ENCODE measurements at places on chromosomes 1 and 21.

DNA sequence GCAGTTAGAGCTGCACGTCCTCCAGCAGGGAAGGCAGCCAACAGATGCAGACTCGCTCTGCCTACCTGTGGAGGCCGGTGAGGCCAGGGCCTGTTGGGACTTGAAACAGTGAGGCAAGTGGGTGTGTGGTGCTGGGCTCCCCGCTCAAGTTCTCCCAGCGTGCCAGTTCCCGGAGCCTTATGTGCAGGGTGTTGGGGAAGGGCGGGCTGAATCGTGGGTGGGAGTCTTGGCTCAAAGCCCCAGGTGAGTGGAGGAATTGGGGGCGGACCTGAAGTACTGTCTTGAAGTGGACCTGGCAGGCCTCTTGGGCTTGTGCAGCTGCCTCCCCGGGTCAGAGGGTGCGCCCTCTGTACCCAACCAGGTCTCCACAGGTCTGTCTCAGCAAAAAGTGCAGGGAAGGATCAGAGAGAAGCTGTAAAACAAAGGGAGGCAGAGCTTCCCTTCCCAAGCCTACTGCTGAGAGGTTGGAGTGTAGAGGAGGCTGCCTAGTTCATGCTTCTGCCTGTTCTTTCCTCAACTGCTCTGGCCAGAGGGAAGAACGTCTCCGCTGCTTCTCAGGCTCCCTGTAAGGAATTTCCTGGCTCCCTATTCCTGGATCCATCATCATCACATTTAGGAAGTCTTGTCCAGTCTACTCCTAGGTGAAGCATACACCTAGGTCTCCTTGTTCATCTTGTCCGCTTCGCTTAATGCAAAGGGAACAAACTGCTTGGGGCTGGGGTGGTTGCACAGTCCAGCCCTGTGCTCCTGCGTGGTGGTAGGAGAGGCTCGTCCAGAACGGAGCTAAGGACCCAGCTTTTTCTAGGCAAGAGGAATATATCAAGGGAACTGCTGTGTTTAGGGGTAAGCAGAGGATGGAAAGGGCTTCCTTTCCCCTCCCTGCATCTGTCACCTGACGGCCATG lies 14.9 kb downstream of the UTP11 start:
- DNase-seq, result no peak

DNA sequence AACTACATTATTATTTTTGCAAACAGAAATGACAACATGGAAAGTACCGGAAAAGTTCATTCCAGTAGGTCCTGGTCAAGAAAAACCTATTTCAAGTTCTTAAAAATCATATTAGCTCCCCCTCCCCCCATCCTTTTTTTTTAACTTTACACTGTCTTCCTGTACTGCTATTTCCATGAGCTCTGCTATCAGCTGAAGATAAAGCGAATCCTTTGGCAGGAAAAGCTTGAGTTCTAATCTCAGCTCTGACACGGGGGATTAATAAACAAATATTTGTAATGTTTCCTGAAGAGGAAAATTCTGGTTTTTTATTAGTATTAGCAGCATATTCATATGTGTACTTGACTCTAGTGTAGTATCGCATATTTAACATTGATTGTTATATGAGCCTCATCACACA lies 190.7 kb upstream of the ESRRG start:
- no peak for DNase-seq

GRCh38 chr1:205961991-205962820 lies 18.9 kb upstream of the SLC26A9 start:
- no peak for DNase-seq

- DNase-seq, result no peak
Observed at GRCh38 chr21:43921571-43921978, 56.6 kb downstream of the AGPAT3 start.

DNA sequence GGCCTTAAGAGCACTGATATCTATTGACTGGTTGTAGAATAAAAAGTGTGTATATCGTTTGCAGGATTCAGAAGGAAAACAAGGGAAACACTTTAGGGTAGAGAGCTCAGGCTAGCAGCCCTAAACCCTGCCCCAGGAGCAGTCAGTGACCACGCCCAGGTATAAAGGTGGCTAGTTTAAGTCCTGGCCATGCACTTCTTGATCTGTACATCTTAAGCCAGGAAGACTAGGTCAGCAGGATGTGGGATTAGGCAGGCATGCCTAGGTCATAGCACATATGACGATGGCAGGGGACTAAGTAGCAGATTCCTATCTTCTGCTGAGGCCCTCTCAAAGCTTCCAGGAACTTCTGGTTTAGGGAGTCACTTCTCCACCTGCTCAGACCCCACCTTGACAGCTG lies 158.0 kb upstream of the CD34 start:
- DNase-seq, result no peak

DNA sequence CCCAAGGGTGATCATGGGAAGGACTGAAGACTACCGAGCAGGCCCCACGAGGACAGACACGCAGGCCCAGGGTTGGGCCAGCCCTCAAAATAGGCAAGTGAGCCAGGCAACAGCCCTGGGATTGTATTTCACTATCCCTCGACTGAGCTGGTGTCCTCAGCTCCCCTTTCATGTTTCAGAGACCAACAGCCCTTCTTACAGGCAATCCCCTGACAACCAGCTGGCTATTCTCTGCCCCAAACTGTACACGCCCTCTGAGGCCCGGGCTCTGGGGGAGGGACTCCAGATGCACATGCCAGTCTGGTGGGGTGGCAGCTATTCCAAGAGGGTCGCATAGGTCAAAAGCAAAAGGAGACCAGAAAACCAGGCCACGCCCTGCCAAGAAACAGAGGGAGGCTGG lies 243.0 kb downstream of the TOMM20 start:
- DNase-seq, result no peak

DNA sequence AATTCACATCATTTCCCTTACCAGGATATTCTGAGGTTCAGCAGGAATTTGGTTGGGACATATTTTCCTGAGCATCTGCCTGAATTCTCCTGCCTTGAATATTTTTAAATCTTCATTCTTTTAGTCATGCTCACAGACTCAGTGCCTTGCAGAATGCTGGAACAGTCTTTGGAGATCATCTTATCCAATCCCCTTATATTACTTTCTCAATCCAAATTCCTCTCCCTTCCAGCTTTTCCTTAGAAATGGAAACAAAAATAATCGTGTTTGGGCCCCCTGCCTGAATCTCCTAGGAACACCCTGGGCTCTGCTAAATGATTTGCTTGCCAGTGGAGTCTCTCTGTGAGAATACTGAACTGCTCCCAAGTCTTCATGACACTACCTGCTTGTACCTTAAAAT lies 38.4 kb downstream of the LHX8 start:
- DNase-seq, result no peak

DNA sequence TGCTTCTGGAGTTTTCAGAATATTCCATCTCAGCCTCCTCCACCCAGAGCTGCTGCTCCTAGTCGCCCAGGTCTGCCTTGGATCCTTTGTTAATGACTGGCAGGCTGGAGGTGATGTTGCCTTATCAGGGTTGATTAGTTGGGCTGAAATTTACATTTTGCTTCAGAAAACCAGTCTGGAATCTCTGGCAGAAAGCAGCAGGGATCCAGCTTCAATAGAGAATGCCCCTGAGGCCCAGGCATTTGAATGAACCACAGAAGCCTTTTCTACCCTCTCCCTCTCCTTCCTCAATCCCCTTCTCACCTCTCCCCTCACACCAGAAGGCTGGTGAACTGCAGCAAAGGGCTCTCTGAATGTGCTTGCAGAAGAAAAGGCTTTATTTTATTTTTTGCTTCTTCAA lies 83.2 kb downstream of the PLXNA2 start:
- DNase-seq, result no peak

DNA sequence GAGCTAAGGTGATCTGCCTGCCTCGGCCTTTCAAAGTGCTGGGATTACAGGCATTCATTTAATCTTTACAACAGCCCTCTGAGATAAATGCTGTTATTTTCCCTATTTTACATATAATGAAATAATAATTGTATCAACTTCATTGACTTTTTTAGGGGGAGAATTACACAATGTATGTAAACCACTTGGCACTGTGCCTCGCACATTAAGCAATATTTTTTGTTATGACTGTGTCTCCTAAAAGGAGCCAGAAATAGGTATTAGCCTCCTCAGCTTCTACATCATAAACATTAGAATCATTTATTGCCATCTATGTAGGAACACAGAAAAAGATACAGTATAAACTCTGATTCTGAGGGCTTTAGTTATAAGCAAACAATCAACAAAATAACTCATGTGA lies 1.1 kb upstream of the DNAJC28 start:
- DNase-seq, result no peak

DNA sequence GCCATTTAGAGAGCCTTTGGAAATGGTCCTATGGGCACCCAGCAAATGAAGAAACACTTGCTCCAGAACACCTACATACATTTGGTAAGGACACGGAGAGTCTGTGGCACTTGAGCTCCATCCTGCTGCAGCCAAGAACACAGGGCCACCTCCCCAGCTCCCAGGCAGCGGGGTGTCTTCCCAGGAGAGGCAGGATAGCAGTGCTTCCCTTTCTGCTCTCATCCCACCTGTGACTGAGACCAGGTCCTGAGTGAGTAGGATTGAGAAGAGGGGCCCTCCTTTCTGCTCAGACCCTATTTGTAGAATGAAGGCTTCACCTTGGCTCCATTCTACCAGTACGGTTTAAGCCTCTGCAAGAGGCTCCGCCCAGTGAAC lies 4.1 kb downstream of the C1orf174 start:
- no peak for DNase-seq

GRCh38 chr1:208528578-208529240 lies 284.5 kb upstream of the PLXNA2 start:
- no peak for DNase-seq

GRCh38 chr1:14298806-14299205 lies 299.7 kb upstream of the KAZN start:
- no peak for DNase-seq

- DNase-seq, result no peak
Observed at GRCh38 chr1:29342351-29342750, 106.0 kb downstream of the PTPRU start.

DNA sequence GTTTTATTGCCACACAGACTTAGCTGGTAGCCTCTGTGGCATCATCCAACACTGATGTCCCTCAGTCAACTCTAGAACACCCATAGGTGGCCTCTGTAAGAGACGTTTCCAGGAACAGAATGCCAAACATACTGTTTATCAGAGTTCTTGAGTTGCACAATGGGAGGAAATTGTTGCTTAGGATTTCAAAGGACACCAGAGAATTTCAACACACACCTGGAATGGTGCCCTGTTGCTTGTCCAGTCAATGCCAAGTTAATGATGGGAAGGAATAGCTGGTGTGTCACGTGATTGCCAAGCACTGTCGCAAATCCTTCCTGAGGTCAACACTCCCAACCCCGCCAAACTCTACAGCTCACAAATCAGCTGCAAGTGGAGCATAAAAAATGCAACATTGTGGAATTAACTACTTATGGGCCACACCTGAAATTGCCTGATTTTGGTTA lies 28.6 kb upstream of the DUSP23 start:
- no peak for DNase-seq

DNA sequence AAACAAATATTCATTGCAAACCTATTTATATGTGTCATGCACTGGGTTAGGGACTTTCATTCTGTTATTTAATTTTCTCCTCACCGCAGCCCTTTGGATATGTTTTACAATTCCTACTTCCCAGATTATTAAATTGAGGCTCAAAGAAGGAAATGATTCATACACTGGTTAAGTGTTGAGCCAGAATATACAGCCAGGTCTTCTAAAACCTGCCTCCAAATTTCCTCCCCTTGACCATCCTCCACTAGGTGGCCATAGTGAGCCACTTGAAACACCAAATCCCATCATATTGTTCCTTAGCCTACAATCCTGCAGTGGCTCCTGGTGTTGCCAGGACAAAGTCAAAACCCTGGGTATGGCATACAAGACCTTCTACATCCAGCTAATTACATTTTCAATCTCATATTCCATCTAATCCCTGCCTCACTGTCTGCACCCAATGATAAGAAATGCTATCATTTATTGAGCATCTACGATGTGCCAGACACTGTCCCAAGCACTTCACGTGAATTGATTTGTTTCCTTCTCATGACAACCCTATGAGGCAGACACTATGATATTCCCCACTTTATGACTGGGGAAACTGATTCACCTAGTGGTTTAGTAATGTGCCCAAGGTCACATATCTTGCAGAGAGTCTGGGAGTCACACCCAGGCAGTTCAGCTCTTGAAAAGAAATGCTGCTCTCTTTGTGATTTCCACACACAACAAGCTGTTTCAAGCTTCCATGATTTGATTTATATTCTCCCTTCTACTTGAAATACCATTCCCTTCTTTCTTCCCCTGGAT lies 23.6 kb upstream of the KIRREL1 start:
- DNase-seq, result no peak

- DNase-seq, result no peak
Observed at GRCh38 chr1:59368008-59368670, 71.2 kb downstream of the FGGY start.

Data from stimulated activated CD8-positive, alpha-beta memory T cell treated with anti-CD3 and anti-CD28 coated beads, Interleukin-7, amount 100 ng/mL, for 1 hour (primary cell).